ENCODE measurements at places on chromosomes 5 and 9. TPM values are rescaled to one million over a fixed set of nuclear protein-coding genes. Genes with fewer than 3 reads are reported as not detected.

DNA sequence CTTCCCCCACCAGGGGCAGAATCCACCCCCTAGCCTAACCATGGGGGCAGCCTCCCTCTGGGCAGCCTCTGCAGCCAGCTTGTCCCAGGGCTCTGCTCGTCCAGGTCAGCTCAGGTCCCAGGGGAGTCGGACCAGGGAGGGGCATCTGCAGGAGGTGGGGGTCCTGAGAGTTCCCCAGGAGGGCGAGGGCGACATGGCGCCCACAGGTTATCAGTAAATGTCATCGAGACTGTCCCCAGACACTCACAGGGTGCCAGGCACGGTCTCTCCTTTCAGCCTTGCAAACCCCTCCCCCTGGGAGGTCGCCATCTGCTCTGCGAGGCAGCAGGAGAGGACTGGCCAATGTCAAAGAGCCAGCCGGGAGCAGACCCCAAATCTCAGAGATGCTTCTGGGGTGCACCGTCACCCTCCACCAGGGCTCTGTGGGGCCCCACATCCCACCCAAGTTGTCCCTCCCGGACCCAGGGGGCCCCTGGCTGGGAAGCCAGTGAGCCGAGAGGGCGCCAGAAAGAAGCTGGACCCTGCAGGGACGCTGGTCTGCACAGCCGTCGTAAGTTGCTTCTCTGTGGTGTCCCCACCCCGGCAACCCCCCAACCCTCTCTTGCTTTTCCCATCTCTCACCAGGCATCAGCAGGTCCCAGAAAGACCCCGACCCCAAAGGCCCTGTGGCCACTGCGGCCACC lies 69.3 kb downstream of the NTNG2 start:
- no peak for DNase-seq
- H3K4me3 ChIP-seq = no peak overlapping the region
- no peaks in the 10 kb centered on the region for H3K36me3 ChIP-seq
- H3K4me1 ChIP-seq = no peaks in the 10 kb centered on the region
- H3K27me3 ChIP-seq = no peaks in the 10 kb centered on the region
- H3K27ac ChIP-seq = no peak overlapping the region

- peaks cover 5% of the 10 kb centered on the region for H3K36me3 ChIP-seq
- H3K4me3 ChIP-seq = no peak overlapping the region
- peaks cover 2% of the 10 kb centered on the region for H3K4me1 ChIP-seq
- no peaks in the 10 kb centered on the region for H3K27me3 ChIP-seq
- no peak overlapping the region for H3K27ac ChIP-seq
- DNase-seq = no peak
These were observed 1.4 kb downstream of the SRA1 start for GRCh38 chr5:140555747-140556312.

The ACTBL2 gene
- 0.09 TPM for total RNA-seq

The OBP2B gene
- total RNA-seq = not detected
